ENCODE measurements at places on chromosomes 4 and X.

- DNase-seq, result peak; percentile 53
Observed at GRCh38 chr4:6019316-6020263, 1.4 kb upstream of the C4orf50 start.

GRCh38 chr4:52890521-52890791 is 28.3 kb downstream of the RASL11B start:
- no peak for DNase-seq

DNA sequence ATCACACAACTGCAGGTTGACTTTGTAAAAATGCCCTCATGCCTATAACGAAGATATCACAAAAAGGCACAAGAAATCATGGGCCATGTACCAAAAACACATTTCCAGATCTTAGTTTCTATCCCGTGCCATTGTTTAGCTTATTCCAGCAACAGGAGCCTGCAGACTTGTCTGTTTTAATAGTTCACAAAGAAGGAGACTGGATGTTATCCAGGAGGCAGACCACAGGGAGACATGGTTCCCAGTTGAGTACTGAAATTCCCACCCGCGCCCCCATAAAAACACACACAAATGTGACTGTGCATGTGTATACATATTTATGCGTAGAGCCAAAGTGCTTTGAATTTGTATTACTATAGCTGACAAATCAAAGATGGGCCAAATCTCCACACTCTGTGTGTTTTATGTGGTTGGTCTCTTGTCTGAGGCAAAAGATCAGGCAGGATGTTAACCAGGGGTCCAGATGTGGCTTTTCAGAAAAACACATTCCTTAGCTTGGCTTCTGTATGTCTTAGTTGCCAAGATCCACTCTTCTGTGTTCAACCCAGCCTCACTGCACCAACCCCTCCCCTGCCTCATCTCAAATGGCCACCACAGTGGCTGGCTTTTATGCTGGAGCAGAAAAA is 469.2 kb upstream of the DIPK2B start:
- DNase-seq, result no peak

GRCh38 chrX:103556963-103557612 is 28.2 kb upstream of the TCEAL4 start:
- no peak for DNase-seq

DNA sequence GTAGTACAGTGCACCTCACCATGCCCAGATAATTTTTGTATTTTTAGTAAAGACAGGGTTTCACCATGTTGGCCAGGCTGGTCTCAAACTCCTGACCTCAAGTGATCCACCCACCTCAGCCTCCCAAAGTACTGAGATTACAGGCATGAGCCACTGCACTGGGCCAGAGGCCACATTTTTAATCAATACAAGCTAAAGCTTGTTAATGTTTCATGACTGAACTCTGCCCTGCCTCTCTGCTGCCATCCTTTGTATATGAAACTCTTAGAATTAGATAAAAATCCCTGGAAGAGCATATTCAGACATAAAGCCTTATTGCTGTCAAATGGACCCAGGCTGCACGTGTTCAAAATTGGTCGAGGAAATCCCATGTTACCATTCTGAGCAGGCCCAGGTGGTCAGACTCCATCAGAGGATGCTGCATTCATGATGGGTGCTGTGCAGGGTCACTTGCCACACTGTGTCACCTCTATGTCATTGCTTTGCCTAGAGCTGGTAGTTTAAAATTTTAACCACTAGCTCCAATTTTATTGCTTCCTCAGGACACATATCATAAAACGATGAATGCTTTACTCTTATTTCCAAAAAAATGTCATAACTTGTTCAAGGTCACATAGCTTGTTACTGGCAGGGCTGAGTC is 45.2 kb downstream of the LNX1 start:
- no peak for DNase-seq

DNA sequence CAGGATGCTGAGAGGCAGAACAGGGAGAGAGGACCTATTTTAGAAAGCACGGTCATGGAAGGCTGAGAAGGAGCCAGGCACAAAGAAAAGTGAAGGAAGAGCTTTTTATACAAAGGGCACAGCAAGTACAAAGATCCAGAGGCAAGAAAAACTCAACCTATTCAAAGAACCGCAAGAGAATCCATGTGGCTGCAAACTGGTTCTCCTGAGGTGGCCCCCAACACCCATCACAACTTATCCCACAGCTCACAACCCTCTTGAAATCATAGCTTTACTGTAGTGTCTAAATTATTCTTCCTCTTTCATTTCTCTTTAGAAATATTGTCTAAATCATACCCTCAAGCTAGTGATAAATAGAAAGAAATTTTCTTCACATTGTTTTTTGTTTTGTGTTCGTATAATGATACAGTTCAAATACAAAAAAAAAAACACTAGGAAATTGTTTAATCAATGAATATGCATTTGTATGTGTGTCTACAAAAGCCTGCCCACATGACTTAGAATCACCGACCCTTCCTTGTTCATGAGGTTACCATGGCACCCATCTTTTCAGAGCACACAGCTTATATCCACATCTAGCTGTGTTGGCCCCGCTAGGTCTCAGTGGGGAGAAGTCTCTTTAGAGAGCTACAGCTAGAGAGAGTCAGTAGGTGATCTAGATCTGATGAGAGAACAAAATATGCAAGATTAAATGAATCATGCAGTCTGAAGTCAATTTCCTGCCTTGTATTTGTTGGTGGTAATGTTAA is 126.9 kb upstream of the DCLK2 start:
- no peak for DNase-seq

DNA sequence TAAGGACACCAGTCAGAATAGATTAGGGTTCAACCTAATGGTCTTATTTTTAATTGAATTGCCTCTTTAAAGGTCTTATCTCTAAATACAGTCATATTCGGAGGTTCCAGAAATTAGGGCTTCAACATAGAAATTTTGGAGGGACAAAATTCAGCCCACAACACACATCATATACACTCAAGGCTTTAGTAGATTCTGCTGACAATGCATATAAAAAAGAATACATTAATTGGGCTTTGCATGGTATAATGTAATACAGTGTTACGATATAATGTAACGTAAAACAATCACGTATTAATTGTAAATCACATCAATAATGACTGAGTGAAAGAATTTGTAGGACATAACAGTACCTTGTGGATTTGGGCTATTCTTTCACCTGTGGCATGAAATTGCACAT is 787.8 kb downstream of the STIM2 start:
- DNase-seq, result no peak
